ELR (cell line): ENCODE measurements at places on chromosomes 6 and 20.

DNA sequence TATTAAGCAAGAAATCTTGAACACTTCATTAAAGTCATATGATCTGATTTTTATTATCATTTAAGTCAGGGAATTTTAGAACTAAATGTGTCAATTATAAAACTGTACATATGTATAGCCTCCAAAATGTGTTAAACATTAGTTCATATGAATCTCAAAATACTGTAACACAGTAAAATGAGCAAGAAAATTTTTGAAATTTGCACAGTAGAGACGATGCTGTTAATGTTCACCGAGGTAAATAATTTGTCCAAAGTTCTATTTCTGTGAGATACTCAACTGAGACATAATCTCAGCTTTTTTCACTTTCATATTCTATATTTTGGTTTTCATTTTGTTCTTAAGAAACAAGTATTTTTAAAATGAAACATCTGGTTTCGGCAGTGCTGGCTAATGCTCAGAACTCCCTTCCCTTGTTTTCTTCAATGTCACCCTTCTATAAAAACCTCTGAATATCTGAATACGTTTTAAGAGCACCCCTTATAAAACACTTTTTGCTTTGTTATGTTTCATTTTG, 353.1 kb downstream of the LAMA2 start:
- no peak for DNase-seq

- DNase-seq: no peak
These were observed 95.3 kb upstream of the RSPO3 start for GRCh38 chr6:127023001-127023778.

DNA sequence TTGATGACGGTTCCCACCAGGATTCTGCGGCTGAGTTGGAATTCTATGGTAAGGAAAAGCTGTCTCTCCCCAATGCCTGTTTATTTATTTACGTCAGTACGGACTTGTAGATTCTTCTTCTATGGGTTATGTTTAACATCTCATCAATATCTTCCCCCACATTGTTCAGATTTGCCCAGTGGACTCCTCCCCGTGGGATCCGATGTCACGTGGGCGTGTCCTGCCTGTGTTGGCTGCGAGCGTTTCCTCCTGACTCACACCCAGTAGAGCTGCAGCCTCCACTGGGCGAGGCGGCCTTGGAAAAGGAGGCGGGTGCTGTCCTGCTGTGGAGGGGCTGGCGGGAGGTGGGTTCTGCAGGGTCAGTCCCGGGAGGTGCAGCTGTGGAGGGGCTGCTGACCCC, 46.8 kb upstream of the SLCO4A1 start:
- DNase-seq: peak; percentile 82

DNA sequence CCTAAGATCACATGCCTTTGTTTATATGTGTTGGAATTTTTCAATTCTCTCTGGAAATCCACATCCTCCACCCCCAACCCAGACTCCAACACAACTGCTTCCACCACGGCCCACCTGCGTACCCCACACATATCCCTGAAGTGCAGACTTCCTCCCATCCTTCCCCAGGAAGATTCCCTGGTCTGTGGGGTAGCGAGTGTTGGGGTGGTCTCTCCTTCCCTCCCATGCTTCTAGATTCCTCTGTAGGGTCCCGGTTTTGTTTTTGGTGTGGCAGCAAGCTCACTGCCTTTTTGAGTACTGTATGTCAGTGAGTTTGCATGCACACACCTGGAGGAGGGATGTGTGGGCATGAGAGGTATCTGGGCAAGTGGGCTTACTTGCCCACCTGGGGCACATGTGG, 127.6 kb downstream of the MRPL14 start:
- no peak for DNase-seq

DNA sequence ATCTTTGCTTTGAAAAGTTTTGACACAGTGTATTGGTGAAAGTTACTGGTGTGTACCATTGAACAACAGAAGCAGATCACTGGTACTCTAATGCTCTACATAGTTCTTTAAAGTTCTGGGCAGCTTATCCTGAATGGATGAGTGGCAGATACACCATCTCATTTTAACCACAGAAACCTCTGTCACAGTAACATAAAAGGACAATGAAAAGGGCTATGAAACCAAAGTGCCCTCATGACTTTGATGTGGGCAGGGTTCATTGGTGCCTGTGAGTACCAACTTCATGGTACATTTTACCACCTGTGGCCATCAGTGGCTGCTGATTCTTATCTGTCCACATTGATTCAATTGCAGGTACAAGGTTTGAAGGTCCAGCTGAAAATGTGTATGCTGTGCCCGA, 285.7 kb upstream of the PREP start:
- DNase-seq: no peak

DNA sequence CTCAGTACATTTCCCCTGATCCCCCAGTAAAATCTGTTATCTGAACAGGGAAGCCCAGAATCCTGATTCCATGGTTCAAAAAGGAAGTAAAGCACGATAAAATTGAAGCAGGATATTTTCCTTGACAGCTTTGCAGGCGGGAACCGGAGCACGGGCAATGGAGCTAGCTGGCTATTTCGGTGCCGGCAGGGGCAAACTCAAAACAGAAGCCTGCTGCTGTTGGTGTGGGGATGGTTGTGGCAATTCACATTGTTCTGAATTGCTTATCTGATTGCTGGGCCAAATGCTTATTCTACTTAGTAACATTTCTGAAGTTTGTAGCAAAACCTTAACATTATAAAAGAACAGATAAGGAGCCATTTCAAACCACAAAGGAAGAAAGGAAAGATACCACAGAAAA, 172.4 kb downstream of the MMS22L start:
- no peak for DNase-seq

DNA sequence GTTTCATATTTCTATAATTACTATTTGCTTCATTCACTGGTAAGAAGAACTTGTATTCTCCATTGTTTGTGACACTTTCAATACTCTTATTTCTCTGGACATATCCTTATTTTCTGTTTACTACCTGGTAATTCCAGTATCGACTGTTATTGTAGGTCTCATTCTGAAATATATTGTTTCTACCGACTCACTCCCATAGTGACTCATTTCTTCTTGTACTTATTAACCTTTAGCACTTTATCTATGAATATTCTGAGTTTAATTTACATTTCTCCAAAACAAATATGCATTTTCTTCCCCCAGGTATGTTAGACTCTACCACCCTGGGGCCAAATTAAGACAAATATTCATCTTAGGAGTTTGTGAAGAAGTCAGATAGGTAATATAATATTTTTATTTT, 164.5 kb upstream of the BTBD3 start:
- no peak for DNase-seq

GRCh38 chr6:92682516-92683398, 736.6 kb downstream of the EPHA7 start:
- no peak for DNase-seq

GRCh38 chr20:47141941-47142773, 214.3 kb downstream of the ZMYND8 start:
- no peak for DNase-seq

- no peak for DNase-seq
These were observed 387.0 kb downstream of the SYNE1 start for GRCh38 chr6:152250127-152250526.

GRCh38 chr6:22155551-22155950, 141.3 kb downstream of the PRL start:
- no peak for DNase-seq

- DNase-seq: no peak
These were observed 349.4 kb downstream of the PREX1 start for GRCh38 chr20:48478370-48478769.

DNA sequence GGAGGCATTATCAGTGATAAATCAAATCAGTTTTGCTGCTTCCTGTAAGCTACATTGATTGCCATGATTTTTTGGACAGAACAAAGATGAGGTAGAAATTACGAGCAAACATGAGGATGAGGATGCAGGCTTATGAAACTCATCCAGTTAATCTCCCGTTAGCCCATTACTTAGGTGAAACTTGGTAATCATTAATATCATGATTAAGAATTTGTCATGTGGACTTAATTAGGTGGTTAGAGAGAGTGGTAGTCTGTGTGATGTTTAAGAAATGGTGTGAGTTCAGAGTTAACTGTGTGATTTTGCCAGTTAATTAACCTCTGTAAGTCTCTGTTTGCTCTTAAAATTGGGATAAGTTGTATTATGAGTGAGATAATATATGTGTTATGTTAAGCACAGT, 62.0 kb downstream of the TSPYL4 start:
- DNase-seq: no peak

DNA sequence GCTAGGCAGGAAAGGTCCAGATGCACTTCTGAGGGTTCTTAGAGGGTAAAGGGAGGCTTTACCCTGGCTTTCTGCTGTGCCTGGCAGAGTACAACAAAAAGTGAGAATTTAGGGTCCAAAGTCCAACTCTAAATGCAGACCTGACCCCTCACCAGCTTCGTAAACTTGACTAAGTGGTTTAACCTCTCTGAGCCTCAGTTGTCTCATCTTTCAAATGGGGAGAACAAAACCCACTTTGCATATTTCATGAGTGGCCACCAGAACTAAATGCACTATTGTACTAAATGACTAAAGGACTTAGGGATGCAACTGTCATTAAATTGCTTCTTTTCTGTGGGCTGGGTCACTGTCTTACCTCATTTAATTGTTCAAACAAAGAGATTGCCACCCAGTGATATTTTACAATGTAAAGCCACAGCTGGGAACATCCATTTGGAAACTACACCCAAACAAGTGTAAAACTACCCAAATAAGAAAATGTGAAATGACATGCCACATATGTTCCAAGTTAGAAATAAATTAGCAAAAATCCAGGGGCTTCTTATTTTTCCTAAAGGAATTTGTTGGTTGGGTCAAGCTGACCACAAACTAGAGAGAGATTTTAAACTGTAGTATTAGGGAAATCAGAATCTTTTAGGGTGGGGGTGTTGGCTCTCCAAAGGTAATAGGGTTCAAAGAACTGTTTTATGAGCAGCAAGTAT, 48.3 kb upstream of the RIN2 start:
- no peak for DNase-seq

DNA sequence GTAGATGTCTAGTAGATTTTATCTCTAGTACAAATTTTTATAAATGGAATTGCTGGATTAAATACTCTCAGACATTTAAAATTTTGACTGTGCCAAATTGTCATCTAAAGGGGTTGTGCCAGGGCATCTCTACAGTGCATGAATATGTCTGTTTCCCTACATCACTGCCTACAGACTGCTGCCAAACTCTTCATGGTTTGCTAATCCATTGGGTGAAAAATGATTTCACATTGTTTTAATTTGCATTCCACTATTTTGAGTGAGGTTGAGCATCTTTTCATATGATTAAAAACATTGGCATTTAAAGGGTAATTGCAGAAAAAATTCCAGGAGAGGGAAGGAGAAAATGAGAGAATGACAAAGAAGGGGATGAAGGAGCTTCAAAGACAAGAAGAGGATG, 267.7 kb upstream of the RNF24 start:
- no peak for DNase-seq

DNA sequence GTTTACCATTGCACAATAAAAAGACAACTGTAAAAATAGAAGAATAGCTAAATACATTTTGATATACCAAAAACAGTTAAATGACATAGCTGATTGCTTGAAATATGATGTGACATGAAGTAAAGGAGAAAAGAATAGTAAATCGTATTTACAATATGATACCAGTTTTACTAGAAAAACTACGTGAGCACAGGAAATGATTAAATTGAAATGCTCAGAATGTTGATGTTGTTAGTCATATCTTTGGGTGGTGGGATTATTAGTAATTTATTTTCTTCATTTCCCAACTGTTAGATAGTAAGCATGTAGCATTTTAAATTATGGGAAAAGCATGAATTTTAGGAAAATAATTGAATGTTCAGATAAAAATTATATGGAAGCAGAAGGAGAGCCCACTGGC, 268.3 kb upstream of the TAB2 start:
- DNase-seq: peak; percentile 77

DNA sequence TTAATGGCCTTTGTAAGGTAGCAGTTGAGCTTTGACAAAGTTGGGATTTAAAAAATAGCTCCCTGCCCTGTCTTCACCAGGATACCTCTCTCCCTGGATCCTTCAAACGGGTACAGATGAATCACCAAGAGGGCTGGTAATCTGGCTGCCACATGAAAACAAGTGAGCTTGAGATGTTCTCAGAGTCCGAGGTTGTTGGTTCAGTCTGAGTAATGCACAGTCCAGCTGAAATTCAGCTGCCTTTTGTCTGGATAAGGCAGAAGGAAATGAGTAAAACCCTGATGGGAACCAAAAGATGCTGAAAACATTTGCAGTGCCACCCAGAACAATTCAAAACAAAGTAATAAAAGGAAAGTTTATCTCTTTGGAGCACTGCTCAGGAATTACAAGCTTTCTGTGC, 86.8 kb downstream of the GJA1 start:
- DNase-seq: peak; percentile 95

DNA sequence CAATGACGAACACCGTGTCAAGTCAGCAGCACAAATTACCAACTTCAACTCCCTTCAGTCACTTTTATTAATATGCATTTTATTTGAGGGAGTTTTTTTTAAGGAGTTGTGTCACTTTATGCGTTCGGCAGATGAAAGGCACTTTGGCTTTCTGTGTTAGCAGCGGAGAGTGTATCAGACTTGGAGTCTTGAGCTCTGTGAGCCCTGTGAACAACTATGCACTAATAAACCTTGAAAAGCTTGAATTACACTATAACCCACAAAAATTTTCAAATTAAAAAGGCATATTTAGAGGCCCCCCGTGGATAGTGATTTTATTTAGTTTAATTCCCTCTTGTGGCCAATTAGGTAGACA, 335.3 kb upstream of the NT5E start:
- no peak for DNase-seq

- no peak for DNase-seq
These were observed 216.4 kb downstream of the DLL1 start for GRCh38 chr6:170074435-170074834.

- no peak for DNase-seq
These were observed 112.6 kb upstream of the SLC24A3 start for GRCh38 chr20:19099596-19100545.

- DNase-seq: peak; percentile 87
These were observed 5.2 kb downstream of the FOXO3 start for GRCh38 chr6:108565893-108566292.

DNA sequence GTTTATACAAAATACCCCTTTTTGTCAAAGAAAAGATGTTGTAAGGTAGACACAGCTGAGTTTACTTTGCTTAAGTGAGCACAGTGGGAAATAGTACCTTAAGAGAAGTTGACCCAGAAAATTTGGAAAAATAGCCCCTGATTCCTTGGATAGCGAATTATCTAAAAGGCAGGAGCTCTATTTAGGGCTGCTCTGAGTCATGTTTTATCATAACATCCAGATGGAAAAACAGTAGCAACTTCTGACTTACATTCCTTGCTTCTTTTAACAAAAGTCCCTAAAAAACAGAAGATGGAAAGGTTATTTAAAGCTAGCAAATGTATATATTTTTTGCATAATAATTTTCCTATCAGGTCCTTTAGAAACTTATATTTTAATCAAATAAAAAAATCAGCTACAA, 59.0 kb downstream of the THEMIS start:
- DNase-seq: peak; percentile 25

DNA sequence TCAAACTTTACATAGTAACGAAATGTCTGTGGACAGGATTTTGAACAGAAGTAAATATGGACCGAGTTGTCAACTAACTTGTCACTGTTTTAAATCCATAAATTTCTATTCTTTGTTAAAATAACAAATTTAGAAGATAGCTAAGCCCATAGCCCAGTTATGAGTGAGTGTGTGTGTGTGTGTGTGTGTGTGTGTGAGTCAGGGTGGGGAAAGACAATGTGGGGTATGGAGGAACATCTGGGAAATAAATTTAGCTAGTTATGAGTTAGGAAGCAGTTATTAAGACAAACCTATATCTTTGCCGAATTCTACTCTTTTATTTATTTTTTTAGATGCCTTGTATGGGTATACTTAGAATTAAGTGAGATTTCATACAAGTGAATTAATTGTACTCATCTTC, 9.0 kb downstream of the TPBG start:
- no peak for DNase-seq
